ENCODE measurements at places on chromosomes 5 and 9.

DNA sequence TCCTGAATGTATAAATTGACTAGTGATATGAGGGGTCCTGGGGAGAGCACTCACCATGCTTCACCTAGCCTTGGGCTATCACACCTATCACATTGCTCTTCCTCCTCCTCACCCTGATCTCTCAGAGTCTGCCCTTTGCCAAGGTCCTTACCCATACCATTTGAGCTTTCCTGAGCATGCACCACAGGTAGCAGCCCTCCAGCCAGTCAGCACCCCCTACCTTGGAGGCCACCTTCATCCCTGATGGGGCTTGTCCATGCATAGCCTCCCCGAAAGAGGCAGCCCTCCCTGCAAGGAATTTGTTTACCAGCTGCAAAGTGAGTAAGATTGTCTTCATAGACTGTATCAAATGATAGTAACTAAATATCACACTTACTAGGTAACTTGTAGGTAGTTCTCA is 83.1 kb downstream of the ALDH7A1 start:
- DNase-seq, result no peak

DNA sequence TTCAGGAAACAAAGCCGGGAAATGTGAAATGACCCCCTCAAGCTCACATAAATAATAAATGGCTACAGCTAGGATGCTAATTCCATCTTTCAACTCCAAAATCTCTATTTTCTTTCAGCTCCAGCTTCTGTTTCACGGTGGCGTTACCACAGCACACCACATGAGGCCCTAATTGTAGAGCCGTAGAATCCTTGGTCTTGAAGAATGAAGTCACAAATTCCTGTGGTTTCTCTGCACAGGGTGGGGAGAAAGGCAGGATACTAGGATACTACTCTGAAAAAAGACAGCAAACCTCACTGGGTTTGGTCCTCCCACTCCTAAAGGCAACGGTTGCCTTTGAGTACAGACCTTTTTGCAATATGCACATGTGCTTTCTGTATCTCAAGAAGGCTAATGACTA is 13.9 kb upstream of the RARS1 start:
- DNase-seq, result no peak

DNA sequence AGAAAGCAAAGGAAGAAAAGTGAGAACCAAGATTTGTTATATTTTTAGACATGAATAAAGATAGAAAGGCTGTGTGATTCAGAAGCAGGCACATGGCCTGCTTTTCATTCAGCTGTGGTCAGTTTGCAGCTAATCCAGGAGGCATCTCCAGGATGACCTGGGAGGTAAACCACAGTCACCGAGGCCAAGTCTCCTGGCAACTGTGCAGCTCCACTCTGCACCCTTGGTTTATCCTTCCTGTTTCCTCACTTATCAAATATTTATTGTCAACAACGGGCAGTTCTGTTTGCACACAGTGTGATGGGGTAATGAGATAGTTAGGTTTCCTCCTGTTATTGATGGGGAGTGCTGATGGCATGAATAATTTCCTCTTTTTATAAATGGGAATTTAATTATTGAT is 243.0 kb downstream of the PSAT1 start:
- DNase-seq, result no peak

DNA sequence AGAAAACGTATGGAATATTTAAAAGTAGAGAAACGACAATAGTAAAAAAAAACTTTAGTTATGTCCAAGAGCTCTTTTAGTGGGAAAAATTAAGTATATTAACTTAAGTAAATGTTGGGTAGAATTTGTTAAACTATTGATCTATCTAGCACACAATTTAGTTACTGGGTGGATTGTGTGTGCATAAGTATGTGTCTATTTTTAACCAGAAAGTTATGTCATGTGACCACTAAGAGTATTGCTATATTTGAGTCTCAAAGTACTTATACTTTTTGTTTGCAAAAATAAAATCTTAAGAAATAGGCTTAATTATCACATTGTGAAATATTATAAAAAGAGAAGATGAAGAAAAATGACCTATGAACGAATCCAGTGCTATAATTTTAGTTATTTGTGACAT is 56.8 kb downstream of the ADGRV1 start:
- DNase-seq, result no peak

DNA sequence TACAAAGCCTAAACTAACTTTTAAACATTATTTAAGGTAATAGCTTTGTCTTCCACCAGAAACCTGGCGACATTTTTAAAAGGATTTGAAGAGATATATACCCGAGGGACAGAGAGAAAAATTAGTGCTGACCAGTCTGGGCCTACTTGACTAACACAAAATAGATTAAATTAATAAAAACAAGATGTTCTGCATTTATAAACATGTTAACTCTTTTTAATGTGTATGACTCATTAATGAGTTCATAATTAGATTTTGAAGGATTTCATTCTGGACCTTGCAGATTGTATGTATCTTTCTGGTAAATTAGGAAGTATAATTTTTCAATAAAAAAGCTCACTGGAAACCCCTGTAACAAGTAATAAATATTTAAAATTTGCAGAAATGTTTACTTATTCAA is 459.1 kb upstream of the CDH9 start:
- no peak for DNase-seq

- DNase-seq, result no peak
Measured at GRCh38 chr5:112640546-112640945, 97.1 kb upstream of the APC start.

GRCh38 chr5:9869616-9870288 is 239.6 kb upstream of the TAS2R1 start:
- DNase-seq, result no peak

DNA sequence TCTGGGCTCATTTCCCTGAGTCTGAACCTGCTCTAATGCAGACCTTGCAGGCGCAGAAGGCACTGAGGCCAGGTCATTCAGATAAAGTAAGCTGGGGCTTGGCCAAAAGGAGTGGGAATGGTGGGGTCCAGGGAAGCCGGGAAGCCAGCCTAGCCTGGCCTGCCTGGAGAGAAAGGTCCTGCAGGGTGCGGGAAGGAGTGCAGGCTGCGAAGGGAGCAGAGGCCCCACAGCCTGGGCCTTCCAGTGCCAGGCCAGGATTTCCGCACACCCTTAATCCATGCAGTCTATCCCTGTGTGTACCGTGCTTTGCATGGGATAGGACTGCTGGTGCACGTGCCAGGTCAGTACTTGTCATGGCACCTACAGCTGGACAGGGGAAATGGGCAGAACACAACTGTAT is 3.6 kb upstream of the STING1 start:
- no peak for DNase-seq

DNA sequence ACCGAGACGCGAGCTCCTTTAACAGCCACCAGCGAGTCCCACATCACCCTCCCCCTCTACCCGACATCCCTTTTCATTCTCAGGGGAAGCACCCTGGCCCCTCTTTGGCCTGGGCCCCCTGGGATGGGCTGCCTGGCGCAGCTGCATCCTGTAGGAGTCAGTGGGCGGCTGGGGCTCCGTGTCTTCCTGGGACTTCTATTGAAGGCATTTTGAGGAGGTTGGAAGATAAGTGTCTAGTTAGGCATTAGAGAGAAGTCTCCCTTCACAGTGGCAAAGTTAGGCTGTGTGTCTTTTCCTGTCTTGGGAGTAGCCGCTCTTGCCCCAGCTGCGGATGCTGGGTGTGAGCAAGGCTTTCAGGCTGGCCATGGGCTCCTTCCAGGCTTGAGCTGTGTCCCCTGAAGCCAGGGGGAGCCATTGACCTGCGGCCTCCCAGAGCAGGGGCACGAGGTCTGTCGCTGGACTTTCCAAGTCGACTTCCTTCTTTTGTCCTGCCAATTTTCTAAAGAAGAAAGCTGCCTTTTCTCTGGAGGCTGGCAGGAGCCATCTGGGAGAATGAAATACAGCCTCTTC is 18.6 kb upstream of the NKD2 start:
- DNase-seq, result no peak

GRCh38 chr5:150022158-150022531 is 21.6 kb downstream of the HMGXB3 start:
- DNase-seq, result no peak

GRCh38 chr5:60568646-60569045 is 131.3 kb downstream of the DEPDC1B start:
- peak; percentile 22 for DNase-seq

GRCh38 chr5:171888051-171888481 is 102.4 kb downstream of the SMIM23 start:
- DNase-seq, result no peak

DNA sequence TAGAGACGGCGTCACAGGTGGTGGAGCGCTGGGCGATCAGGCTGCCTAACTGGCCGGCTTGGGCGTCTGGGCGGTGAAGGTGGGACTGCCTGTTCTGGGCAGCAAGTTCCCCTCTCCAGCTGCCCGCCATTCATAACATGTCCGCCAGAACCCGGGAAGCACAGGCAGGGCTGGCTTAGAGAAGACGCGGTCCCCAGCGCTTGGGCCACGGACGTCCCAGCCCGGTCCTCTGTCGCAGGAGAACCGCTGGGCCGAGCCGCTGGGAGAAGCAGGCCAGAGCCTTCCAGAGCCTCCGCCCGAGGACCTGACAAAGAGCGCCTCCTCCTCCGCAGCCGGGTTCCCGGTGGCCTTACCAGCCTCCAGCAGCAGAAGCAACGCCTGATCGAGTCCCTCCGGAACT is 15.2 kb upstream of the HAND1 start:
- no peak for DNase-seq

DNA sequence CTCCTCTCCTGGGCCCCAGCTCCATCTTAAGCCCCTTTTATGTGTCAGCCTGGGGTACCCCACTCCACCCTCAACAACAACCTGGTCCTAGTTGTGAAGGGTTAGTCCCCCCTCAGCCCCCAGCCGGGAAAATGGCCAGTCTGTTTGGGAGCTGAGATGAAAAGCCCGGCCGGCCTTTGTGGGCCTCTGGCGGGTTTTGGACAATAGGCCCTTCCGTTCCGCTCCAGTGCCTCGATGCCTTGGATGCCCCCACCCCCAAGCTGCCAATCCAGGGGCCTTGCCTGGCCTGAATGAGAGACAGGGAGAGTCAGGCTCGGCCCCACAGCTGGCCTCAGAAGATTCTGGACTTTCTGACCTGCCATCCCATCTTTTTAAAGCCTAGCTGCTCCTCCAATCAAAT is 9.2 kb downstream of the CNTFR start:
- no peak for DNase-seq

DNA sequence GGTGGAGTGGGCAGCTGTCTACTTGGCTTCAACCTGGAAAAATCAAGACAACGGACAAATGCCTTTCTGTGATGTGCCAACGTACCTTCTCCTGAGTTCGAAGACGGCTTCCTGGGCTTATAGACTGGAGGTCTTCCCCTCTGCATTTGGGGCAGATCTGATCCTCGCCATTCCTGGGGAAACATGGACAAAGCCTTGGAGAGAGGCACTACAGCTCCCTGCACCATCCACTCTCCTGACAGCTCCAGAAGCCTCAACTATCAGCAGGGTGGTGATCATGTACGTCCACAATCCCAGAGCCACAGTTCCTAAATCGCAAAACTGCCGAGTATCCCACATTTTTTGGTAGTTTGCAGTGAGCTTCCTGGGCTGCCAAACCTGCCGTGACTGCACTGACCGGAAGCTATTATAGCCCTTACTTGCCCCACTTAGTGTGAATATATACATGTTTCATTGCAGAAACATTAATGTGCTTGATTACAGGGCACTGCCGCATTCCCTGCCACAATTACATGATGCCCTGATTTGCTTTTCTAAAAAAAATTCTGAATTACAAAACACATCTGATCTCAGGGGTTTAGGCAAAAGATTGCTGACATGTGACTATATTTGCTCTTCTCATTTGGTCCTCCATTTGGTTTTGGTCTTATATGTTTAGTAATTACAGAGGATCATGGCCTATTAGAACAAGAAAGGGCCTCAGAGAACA is 2.8 kb downstream of the TRAF1 start:
- DNase-seq, result no peak

DNA sequence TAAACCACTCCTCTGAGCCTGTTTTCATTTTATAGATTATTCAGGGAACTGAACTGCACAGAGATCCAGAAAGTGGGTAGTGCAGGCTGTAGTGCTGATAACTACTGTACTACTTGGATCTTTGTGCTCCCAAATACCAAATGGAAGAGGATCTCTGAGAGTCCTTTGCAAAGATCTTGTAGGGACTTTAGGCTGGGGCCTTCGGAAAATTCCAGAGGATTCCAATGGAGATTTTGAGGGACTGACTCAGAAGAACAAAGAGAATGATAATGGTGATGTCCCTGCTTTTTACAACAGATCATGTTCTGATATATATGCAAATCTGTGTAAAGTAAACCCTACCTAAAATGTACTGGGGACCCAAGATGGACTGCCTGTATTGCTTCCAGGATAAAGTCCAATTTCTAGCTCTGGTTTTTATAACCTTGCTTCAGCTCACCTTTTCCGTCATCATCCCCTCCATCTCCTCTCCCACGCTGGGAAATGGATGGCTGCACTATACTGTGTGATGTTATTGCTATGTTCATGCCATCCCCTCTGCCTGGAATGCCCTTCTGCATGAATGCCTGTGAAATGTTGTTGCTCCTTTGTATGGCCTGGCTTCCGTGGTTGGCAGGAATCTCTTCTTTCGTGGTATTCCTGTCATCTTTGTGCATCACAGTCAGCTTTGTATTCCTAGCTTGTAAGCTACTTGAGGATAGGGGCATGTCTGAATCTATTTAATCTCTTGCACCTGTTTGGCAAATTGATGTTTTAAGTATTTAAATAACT is 9.7 kb upstream of the PSMD5 start:
- DNase-seq, result no peak

DNA sequence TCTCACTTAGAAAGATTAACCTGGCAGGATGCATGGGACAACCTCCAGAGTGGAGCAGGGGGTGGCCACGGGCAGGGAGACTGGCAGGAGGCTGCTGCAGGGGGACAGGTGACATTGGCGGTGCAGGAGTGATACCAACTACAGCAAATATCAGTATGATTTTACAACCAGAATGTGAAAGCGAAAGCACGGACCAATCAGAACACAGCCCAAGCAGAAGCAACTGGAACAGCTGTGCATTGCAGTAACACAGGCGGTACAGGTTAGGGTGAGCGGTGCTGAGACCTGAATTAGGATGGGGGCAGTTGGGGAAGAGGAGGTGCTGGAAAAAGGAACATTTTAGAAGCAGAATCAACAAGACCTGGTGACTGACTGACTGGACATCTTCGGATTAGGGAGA is 29.3 kb downstream of the POLR1E start:
- no peak for DNase-seq

DNA sequence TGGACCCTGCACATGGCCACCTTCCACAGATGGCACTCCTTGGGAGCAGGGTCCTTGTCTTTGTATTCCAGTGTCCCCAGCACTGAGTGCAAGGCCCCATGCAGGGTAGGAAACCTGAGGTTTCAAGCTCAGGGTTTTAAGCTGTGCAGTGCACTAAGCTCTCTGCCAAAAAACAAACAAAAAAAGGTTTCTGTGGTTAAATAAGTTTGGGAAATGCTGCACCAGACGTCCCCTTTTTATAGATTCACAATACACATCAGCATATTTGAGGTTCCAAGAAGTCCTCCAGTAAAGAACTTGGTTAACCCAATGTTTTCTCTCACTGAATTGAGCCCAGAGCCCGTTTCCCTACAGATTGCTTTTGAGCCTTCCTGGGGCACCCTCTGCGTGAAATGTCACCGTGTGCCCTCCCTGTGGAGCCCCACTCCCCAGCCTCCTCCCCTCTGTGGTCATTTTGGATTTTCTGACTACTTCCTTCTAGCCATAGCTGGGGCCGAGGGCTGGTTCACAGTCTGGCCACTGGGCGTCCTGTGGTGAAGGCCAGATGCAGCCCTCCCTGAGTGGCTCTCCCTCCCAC is 17.1 kb downstream of the DELE1 start:
- DNase-seq, result no peak

- no peak for DNase-seq
Measured at GRCh38 chr5:77430726-77431125, 61.4 kb downstream of the WDR41 start.

Measured in DND-41 (cell line).